Daoy (cell line): ENCODE measurements at places on chromosomes 4 and X.

- DNase-seq, result no peak
Observed at GRCh38 chr4:119205690-119206089, 6.8 kb upstream of the USP53 start.

DNA sequence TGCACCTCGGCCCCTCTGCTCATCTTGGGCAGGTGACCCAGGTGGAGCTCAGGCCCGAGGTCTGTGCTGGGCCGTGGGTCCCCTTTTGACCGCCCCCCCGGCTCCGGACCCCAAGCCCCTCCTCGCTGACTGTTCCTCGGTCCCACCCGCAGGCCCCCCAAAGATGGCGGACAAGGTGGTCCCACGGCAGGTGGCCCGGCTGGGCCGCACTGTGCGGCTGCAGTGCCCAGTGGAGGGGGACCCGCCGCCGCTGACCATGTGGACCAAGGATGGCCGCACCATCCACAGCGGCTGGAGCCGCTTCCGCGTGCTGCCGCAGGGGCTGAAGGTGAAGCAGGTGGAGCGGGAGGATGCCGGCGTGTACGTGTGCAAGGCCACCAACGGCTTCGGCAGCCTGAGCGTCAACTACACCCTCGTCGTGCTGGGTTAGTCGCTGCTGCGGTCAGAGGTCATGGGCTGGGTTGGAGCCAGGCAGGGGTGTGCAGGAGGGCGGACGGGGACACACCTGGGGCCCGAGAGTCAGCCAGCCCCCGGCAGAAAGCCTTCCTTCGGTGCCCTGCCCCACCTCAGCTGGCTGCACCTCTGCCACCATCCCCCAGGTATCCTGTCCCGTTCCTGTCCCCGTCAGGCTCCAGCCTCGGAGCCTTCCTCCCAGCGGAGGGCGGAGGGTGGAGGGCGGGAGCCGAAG lies 10.8 kb downstream of the FGFRL1 start:
- no peak for DNase-seq

- DNase-seq, result no peak
Observed at GRCh38 chr4:7679406-7680040, 244.8 kb upstream of the PSAPL1 start.

DNA sequence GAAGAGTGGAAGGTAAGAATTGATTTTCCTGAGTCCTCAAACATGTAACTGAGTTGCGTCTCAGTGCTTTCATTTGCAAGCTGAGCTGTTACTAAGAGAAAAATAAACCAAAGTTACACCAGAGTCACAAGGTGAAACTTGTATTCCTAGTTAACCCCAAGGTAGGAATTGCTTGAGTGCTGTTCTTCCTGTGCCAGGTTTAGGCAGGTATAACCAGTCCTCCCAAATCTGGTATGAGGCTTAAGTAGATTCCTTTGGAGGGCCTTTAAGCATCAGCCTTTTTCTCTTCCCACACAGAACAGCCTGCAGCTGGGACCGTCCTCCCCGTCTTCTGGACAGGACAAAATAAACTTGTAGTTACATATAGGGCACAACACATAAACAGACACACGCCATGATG lies 2.3 kb upstream of the BTC start:
- DNase-seq, result no peak

- no peak for DNase-seq
Observed at GRCh38 chr4:80340036-80340435, 4.5 kb downstream of the CFAP299 start.

- no peak for DNase-seq
Observed at GRCh38 chrX:109782994-109783700, 50.1 kb upstream of the ACSL4 start.

DNA sequence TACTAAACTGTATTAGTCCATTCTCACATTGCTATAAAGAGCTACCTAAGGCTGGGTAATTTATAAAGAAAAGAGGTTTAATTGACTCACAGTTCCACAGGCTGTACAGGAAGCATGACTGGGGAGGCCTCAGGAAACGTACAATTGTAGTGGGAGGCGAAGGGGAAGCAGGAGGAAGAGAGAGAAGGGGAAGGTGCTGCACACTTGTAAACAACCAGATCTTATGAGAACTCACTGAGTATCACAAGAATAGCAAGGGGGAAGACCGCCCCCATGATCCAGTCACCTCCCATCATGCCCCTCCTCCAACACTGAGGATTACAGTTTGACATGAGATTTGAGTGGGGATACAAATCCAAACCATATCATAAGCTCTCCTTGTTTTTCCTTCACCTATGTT lies 40.9 kb downstream of the RPA4 start:
- DNase-seq, result no peak

DNA sequence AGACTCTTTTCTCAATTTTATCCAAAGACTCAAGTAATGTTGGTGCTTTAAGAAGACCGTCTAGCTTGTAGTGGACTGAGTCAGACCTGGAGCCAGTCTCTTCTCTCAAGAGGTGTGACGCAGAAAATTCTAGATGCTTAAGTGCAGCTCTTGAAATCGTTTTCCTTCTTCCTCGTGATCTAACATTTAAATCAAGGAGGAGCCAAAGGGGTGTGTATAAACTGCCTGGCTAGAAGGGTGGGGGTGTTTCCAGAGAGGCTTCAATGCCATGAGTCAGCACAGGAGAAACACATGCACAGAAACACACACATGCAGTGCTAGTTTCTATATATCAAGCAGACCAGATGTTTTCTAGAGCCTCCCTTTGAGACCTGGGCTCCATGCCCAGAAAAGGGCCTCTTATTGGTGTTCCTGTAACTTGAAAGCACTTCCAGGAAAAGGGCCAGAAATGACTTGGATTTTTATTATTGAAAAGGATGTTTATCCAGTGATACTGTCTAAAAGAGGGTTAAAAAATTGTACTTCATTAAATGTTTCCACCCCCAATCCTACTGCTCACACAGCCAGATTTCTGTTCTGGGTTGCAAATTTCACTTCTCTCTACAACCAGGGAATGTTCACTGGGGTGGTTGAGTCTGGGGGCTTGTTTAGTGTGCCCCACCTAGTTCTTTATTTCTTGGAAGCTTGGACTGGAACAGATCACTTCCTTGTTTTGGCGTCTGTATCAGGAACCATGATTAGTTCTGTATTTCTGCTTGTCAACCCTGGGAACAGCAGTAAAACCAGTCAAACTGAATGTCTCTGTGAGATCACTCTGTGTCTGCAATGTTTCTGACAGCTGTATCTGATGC lies at the start of gene CLIC2:
CLIC2 (minus strand) TSS at position 129 of the 851 bp plus-strand sequence. CDS start 187 bp downstream, outside the sequence.
- DNase-seq, result peak; percentile 42

- DNase-seq, result no peak
Observed at GRCh38 chr4:122912810-122913575, 9.4 kb downstream of the NUDT6 start.

DNA sequence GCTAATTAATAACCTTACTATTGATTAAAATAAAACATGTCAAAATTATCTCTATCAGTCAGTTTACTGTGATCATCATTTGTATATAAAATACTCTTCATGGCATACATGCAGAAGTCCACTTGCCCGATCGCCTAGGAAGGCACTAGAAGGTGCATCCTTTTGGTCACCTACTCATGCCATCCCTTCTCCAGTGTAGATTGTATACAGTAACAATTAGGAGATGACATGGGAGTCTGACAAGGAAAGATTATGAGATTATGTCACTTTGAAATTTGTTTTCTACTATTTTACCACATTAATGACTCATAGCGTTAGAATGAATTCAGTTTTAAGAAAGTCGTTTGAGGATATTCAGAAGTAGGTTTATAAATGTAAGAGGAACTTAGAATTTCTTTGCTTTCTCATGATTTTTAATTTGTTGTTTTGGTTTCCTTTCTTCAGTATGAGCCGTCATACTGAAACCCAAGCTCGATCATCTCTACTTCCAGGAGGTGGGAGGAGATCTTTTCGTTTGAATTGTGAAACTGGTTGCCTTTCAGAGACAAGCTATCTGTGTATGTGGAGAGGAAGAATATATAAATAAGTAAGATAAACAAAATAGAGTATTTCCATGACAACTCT lies 51.1 kb upstream of the UNC5C start:
- DNase-seq, result no peak

DNA sequence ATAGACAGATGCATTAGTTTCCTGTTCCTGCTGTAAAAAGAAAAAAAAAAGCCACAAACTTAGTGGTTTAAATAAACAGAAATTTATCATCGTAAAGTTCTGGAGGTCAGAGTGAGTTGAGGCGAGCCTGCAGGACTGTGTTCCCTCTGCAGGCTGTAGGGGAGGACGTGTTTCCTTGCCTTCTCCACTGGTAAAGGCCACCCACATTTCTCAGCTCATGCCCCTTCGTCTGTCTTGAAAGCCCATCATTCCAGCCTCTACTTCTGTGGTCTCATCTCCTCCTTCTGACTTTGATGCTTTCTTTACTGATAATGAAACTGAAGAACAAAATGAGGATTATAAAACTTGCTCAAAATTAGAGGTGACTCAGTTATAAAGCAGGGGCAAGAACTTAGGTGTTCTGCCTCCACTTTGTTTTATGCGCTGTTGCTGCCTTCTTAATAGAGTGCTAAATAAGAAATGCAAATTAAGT lies 143.0 kb downstream of the STIM2 start:
- DNase-seq, result no peak

DNA sequence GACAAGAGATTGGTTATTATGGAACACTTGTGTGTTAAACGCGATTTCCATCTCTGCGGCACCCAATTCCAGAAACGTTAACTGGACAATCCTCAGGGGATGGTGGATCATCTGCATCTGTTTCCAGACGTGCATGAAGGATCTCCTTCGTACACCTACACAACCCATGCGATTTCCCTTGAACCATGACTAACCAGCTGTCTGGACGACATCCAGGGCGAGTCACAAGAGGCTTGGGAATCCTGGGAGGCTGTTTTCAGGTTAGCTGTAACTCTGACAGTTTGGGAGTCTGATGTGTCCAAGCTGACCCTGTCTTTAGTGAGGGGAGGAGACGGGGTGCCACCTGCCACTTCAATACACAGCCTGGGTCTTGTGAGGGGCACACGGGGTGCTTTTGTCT lies 84.5 kb downstream of the GATB start:
- DNase-seq, result peak; percentile 53

DNA sequence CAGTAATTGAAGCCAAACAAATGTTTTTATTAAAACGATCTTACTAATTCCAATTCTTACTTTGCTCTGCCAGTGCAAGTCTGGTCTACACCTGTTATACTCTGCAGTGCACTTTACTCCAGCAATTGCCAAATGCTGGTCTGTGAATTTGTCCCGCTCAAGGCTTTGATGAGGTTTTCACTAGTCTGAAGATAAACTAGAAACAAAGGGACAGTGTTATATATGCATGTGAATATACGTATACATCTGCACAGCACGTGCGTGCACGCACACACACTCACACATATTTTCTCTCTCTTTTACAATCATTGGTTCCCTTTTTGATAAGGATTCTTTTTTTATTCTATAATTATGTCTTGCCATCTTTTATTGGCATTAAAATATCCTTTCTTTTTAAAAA lies 88.5 kb upstream of the LCORL start:
- no peak for DNase-seq

GRCh38 chr4:55125763-55126541 lies 557 bp upstream of the KDR start:
- peak; percentile 3 for DNase-seq

DNA sequence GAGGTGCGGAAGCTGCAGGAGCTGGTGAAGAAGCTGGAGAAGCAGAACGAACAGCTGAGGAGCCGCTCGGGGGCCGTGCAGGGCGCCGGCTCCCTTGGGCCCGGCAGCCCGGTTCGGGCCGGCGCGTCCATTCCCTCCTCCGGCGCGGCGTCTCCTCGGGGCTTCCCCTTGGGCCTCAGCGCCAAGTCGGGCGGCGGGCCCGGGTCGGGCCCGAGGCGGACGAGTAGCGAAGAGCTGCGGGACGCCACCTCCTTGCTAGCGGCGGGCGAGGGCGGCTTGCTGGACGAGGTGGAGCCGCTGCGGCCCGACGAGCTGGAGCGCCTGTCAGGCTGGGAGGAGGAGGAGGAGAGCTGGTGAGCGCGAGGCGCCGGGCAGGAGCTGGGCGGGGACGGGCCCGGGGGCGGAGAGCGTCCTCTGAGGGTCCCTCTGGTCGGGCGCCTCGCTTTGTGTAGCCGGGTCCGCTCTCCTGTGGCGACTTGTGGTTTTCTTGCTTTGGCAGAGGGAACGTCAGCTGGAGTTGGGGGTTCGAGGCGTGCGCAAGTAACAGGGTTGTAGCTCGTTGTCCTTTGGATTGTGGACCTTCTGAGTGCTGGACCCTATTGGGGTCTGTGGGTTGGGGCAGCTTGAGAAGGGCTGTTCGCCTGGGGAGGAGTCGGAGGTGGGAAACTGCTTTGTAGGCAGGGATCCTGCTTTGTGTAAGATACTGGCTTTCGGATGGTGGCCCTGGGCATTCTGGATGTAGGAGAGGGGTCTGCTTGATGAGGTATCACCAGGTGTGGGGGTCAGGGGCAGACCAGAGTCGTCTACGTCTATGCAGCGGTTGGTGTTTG lies 662 bp downstream of the SLAIN2 start:
- peak; percentile 62 for DNase-seq

GRCh38 chr4:164212134-164212533 lies 541.8 kb upstream of the SMIM31 start:
- DNase-seq, result no peak

DNA sequence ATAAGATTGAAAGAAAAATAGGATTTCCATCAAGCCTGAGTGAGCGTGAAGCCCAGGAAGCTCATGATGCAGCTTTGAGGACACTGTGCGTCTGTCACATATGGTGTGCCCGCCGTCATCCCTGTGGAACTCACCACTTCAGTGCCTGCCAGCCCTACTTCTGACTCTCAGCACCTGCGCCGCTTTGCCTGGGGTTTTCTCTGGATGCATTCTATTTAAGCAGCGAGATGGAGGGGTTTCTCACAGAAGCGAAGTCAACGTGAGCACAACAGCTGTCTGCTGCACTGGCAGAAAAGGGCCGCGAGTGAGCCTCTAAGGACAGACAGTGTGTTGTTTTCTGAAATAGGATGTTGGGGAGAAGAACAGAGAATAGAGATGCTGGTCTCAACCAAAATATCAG lies 6.2 kb upstream of the TMEM128 start:
- DNase-seq, result no peak

DNA sequence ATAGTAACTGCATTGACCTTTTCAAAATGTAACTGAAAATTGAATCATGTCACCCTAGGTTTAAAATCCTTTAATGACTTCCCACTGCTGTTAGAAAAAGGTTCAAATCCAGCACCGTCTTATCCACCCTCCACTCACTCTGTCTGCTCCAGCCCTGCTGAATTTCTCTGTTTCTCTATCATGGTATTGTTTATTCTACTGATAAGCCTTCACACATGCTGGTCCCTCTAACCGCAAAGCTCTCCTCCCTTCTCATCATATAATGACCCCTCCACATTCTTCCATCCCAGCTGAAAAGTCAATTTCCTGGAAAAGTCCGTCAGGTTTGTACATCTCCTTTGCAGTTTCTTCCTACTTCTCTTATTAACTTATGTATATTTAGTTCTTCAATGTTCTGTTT lies 389.2 kb upstream of the F9 start:
- DNase-seq, result peak; percentile 15

DNA sequence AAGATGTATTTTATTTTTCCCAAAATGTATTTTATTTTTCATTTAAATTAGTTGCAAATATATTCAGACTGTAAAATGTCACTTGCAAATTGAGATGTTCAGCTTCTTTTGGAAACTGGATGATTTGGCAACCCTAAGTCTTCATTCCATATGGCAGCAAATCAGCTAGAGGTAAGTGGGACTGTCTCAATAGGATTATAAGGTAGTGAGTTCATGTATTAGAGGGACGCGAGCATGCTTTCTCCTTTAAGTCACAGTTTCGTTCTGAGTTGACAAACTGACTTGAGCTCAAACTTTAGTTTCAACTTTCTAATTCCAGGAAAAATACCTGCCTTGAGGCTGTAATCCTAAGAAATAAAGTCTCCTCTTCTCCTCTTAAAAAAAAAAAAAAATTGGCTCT lies 44.2 kb upstream of the TMEM131L start:
- DNase-seq, result no peak

GRCh38 chr4:22052076-22052475 lies 103.5 kb upstream of the KCNIP4 start:
- no peak for DNase-seq
